ENCODE measurements at places on chromosomes 13 and 19.

- DNase-seq, result no peak
Measured at GRCh38 chr13:34681405-34681955, 260.6 kb upstream of the NBEA start.

- no peak for DNase-seq
Measured at GRCh38 chr13:19382111-19382510, 179.2 kb downstream of the TPTE2 start.

GRCh38 chr19:20233105-20233504 lies 66.1 kb downstream of the ZNF486 start:
- DNase-seq, result no peak

GRCh38 chr19:13887517-13887916 lies 10.6 kb downstream of the NANOS3 start:
- DNase-seq, result no peak

GRCh38 chr19:33402421-33403220 lies 29.1 kb downstream of the CEBPG start:
- no peak for DNase-seq

GRCh38 chr19:41887711-41888382 lies 4.9 kb downstream of the ARHGEF1 start:
- peak; percentile 82 for DNase-seq

GRCh38 chr13:39056018-39056417 lies 17.8 kb downstream of the NHLRC3 start:
- no peak for DNase-seq

DNA sequence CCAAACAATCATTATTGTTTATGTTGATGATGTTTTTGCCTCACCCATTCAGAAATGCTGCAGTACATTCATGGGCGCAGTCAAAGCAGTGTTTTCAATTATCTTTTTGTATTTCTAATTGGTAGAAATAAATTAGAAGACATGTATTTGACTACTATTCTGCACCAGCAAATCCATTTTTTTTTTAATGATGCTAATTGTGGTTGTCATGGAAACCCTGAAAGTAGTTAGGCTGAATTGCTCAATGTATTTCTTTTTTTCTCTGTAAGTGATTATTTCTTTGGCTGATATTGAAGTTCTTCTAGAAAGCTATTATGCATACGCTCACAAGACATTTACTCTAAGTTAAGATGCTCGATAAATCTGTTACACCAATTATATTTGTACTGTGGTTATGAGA lies 101.2 kb downstream of the RFC3 start:
- no peak for DNase-seq

GRCh38 chr13:88074794-88075510 lies 403.8 kb downstream of the SLITRK5 start:
- DNase-seq, result no peak

DNA sequence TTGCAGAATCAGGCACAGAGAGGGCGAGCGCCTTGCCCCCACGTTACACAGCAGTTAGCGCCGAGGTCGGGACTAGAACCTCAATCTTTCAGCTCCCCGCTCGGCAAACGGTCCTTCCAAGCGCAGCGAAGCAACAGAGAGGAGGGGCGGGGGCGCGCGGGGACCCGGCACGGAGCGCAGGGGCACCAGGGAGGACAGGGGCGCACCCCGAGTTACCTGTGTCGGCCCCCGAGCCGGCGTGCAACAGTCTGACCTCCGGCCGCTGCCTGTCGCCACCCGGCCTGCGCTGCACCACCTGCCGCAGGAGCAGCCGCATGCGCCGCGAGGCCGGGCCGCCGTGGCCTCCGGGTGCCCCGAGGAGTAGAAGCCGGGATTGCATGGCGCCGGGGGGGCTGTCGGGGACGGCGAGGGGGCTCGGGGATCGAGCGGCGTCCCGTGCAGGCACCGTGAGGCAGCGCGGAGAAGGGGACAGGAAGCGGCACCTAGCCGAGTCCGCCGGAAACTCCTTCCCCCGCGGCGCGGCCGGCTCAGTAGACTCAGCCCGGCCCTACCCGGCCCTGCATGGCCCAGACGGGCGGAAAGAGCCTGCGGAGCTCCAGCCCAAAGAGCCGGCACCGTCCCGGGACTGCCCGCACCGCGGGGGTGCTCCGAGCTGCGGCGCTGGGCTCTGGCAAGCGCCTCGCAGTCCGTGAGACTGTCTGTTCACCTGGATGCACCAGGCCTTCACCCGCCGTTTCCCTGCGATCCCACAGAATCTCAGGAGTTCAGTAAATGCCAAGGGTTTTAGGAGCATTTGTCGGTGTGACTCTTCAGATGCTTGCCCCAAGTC lies at the start of gene VWA8:
Gene VWA8 (minus strand): TSS at position 473 of the 829 bp plus-strand sequence. CDS start 94 bp downstream, at position 379.
- DNase-seq, result peak; percentile 85

DNA sequence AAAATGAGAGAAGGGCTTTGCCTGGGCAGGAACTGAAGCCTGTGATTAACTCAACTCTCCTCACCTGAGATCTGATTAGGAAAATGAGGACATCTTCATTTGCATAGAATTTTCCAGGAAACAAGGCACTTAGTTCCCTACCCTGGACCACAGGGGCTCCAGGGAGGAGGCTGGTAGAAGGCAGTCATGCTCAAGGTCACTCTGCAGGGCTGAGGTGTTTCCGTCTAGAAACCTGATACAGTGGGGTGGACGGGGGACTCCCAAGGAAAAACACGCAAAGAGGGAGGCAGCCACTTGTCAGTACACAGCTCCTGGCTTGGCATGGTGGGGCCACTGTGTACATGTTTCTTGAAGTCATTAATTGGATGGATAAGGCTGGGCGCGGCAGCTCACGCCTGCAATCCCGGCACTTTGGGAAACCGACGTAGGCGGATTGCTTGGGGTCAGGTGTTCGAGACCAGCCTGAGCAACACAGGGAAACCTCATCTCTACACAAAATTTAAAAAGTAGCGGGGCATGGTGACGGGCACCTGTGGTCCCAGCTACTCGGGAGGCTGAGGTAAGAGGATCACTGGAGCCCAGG lies 6.0 kb downstream of the KLK14 start:
- no peak for DNase-seq

GRCh38 chr13:43196086-43196621 lies 172.8 kb downstream of the DNAJC15 start:
- DNase-seq, result no peak

DNA sequence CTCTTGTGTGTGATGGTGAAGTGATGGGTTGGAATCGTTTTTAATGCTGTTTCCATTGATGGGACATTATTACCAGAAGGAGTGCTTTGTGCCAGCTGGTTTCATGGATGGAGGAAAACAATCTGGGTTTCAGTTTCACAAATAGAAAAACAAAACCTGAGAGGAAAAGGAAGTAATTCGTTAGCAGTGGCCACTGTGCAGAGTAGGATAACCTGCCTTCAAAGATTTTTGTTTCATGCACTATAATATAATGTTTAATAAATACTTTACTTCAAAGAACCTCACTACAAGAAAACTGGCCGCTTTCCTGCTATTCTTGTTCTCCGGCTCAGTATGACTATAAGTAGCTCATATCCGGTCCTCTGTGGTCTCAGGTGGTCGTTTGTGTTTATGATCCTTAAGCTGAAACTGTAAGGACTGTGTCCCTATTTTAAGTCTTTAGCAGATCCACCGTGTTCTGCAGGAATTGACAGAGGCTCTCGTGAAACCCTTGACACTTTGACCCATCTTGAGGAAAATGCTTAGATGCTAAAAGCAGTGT lies 104.7 kb downstream of the GGACT start:
- no peak for DNase-seq

DNA sequence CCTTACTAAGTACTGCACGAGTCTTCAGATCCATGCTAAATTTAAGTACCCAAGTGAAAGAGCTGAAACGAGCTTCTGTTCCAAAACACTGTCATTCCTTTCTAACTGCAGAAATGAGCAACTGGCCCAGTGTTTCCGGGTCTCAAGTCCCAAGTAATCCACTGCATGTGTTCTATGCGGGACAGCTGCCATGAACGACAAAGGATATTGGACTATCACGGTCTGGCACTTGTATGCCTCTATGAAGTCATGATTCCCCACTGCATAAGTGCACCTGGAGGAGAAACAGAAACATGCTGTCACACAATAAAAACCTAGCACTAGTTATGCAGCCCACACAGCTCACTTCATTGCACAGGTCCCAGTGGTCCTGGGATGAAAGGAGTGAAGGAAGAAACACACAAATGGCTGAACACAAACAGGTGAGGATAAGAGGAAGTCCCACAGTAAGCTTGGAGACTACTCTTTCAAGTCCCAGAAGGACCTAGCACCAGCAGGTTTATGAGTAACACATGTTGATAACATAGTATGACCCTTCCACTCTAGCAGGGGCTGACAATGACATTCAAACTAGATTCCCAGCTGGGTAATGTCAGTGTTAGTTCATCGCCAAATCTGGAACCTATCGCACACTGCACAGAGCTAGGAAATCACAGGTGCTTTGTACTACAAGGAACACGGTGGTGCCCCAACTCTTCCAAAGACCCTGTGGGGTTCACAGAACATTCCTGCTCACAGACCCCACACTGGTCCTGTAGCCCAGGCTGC lies 11.3 kb downstream of the PCID2 start:
- DNase-seq, result no peak

DNA sequence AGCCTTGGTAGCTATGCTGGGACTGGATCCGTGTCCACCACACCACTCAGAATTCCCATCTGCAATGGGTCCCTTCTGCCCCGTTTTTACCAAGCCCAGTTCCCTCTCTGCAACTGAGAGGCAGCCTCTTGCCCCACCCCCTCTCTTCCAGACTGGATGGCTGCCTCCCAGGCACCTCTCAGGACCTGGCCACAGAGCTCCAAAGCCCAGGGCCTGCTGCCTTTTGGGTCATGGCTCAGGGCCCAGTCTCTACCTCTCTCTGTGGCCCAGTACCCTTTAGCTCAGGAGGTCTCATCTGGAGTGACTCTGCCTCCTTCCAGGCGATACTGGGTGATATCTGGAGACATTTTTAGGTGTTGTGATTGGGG lies 10.3 kb upstream of the ZBTB7A start:
- no peak for DNase-seq

GRCh38 chr19:372306-372890 lies 27.8 kb upstream of the MIER2 start:
- no peak for DNase-seq

- DNase-seq, result no peak
Measured at GRCh38 chr13:30169442-30169841, 137.9 kb downstream of the KATNAL1 start.

GRCh38 chr13:110115591-110115990 lies 191.4 kb downstream of the COL4A1 start:
- DNase-seq, result no peak

DNA sequence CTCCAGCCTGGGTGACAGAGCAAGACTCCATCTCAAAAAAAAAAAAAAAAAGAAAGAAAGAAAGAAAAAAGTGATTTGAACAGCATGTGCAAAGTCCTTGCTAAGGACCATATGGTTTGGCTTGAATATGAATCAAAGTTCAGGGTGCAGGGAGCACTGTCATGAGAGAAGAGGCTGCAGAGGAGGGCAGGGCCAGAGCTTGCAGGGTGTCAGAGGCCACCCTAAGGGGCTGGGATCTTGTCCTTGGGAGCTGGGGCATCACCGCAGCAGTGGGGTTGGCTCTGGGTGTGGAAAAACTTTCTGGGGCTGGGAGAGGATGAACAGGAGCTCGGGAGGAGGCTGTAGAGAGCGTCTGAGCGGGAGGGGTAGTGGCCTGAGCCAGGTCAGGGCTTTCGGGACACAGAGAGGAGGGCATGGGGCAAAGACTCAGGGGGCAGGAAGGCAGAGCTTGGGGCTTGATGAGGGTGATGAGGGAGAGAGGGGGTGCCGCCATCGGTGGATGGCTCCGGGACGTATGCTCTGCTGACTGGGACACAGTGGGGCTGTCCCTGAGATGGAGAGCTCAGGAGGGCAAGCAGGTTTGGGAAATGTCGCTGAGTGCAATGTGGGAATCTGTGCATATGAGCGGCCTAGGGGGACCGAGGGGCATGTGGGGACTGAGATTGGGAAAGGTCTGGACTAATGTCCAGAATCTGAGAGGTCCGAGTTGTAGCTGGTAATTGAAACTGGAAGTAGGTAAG lies 3.0 kb downstream of the TRPM4 start:
- no peak for DNase-seq

- DNase-seq, result no peak
Measured at GRCh38 chr13:97976610-97977521, 23.4 kb downstream of the IPO5 start.

DNA sequence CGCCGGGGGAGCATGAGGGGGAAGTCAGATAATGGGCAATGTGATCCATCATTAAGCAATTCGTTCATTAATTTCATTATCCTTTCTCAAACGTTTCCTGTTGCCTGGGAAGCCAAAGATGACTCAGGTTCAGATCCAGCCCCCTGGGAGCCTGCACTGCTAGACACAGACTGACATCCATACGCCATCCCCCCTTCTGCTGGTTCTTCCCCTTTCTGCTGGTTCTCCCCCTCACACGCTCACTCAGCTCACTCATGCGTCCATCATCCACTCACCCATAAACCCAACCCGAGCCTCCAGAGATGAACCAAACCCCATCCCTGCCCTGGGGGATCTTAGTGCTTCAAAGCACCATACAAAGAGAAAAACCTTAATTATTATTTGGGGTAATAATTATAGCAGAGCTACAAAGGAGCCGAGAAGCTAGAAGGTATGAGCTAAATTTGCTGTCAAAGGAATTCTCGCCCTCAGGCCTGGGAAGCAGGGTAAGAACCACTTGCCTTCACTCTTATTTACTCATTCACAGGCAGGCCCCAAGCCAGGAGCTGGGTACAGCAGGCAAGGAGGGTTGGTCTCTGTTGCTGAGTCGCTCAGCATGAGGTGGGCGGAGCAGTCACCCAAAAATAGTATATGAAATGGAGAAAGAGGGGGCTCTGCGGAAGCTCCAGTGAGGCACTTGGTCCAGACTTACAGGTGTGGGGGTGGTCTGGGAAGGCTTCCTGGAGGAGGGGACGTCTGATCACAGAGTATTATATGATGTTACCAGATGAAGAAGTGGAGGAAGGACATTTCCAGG lies 7.0 kb upstream of the ZNF444 start:
- no peak for DNase-seq

DNA sequence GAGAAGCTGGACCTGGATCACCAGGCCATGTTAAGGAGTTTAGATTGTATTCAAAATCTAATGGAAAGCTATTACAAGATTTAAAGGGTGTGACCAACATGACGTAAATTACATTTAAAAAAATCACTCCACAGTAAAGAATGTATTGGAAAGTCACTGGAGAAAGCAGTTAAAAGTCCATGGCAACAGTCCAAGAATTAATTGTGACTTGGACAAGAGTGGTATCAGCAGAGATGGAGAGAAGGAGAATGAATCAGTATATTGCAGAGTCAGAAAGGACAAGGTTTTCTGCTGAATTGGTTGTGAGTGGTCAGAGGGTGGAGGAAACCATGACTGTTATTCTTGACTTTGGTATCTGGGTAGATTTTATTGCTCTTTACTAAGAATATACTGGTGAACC lies 535.1 kb upstream of the SLITRK1 start:
- DNase-seq, result no peak

- no peak for DNase-seq
Measured at GRCh38 chr13:46687810-46688209, 109.2 kb downstream of the ESD start.
